ENCODE measurements at places on chromosomes 3 and 15.

DNA sequence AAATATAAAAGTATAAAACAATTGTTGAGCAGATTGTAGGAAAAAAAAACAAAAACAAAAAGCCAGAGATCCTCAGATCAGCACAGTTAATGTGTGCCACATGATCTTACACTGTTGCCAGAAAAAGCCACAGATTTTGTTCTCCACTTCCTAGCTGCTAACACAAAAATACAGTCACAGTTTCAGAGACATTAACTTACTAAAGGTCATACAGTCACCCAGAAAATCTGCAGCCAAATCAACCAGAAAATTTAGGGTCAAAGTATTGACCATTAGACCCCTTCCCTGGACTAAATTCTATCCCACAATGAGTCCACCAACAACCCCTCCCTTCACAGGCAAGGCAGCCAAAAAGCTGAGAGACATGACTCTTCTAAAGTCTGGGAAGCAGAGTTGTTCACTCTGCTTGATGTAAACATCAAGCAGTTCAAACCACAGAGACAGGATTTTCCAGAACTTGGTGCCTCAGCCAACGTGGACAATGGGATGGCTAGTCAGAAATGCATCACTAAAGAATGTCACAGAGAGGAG lies 59.1 kb downstream of the SST start:
- DNase-seq, result no peak

GRCh38 chr3:62951037-62951613 lies 75.9 kb upstream of the CADPS start:
- DNase-seq, result no peak

DNA sequence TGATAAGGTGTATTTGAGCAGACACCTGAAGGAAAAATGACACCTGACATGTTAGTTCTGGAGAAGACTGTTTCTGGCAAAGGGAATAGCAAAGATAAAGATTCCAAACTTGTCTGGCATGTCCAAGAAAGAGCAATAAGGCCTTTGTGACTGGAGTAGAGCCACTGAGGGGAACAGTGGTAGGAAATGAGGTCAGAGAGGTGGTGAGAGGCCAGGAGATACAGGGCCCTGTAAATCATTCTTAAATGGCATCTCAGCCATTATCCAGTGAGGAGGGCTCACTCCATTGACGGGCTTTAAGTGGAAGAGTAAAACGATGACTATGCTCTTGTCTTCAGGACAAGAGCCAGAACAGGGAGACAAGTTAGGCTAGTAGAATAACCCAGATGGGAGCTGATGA lies 4.5 kb downstream of the SLC49A4 start:
- DNase-seq, result no peak

DNA sequence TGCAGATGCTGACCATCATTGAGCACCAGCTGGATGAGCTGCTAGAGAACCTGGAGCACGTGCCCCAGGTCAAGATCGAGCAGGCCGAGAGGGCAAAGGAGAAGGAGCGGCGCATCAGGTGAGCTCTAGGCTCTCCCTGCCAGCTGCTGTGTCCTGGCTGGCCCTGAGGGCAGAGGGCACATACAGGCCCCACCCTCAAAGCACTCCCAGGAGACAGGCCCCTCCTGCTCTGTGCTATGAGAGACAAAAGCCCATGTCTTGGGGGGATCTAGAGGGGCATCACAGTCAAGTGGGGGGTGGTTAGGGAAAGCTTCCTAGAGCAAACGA lies 39.5 kb downstream of the CFAP100 start:
- DNase-seq, result no peak

DNA sequence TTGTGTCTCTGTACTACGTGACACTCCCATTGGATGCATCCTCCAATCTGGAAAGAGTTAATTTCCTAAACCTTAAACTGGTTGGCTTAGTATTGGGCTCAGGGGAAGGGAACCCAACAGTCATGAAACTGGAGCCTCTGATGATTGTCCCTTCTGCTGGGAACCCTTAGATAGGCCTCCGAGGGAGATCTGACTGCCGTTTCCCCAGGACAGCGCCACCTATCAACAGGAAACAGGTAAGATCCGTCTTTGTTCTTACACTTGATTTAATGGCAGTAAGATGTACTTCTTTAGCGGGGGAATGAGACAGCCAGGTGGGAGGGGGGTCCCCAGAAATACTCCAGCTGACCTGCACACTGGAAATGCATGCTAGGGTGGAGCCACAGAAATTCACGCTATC lies 1749.6 kb downstream of the SI start:
- no peak for DNase-seq

DNA sequence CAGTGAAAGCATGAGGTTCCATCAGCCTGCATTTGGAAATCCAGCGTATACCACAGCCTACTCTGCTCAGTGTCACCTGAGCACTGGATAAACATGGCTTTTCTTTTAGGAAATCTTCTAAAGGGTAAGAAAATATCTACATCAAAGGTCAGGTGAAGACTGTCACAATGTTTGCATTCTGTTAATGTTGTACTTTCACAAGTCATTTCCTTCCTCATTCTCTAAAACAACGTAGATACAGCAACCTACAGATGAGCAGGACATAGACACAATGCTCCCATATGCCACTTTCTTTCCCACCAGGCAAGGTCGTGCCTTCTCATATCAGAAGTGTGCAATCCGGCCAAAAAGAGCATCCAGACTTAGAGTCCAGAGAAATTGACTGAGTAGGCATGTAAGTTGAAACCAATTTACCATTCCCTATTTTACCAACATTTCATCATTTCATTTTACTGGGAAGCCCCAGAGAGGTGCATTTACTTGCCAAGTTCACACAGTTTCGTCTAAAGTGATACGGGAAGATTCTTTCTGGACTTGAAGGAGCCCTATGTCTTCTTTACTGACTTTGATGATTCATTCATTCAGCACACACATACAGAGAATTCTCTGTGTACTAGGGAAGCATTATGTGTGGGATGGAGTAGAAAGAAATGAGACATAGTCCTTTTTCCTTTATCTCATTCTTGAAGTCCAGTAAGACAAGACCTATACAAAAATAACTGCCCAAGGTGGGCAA lies 30.6 kb upstream of the LPP start:
- DNase-seq, result no peak

GRCh38 chr15:28993051-28993719 lies 107.4 kb downstream of the APBA2 start:
- DNase-seq, result no peak
